ENCODE measurements at places on chromosomes 6 and 20. TPM values are rescaled to one million over a fixed set of nuclear protein-coding genes. Genes with fewer than 3 reads are reported as not detected.

DNA sequence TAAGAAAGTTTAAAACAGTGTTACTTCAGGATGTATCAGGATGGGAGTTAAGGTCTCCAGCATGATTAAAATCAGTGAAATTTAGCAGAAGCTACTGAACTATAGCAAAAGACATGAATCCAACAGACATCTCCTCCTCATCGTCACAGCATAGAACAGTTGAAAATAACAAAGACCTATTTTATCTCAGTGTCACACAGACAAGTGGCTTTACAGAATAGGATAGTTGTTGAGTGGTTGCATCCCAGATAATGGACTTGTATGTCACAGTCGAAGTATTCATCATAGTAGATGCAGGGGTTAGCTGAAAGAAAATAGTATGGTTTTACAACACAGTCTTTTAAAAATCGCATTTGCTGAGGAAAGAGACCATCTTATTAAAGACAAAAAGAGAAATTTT lies 31.2 kb downstream of the CRISP1 start:
- DNase-seq: no peak

DNA sequence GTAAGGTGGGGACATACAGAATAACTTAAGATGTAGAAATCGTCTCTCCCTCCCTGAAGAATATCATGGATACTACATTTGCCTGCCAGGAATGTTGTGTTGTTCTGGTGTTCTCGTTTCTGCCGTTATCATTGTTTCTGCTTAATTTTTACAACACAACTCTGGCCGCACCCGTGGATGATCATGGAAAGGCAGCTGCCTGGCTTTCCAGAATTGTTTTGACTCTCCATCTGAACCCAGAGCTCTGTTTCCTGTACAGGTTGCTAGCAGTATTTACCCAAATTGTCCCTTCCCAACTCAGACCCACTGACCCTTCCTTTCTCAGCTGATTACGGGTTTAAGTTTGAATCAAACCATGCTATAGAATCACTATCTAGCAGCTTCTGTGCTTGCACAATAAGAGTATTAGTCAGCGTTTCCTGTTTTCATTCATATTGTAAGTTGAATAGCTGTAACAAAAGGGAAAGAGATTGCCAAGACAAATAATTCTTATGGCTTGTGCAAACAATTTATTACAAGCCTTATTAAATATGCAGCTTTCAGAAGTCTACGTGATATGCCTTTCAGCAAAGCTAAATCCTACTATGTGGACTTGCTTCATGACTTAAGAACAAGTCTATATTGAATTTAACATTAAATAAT lies 139.0 kb downstream of the MTHFD1L start:
- DNase-seq: peak; percentile 86

DNA sequence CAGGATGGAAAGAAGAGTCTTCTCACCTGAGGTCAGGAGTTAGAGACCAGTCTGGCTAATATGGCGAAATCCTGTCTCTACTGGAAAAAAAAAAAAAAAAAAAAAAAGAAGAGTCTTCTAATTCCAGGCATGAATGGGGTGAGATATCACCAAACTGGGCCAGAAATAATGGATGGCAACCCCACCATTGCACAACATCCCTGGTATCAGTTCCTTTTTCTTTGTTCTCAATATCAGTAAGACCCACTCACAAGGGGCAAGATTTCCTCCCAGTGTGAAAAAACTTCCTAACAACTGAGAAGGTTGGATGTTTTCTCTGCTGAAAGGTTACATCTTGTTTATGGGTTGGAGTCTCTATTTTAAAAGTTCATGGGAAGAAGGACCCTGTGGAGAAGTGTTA lies 23.6 kb upstream of the NR2E1 start:
- no peak for DNase-seq

- no peak for DNase-seq
Measured at GRCh38 chr20:48381353-48382120, 446.3 kb downstream of the PREX1 start.

DNA sequence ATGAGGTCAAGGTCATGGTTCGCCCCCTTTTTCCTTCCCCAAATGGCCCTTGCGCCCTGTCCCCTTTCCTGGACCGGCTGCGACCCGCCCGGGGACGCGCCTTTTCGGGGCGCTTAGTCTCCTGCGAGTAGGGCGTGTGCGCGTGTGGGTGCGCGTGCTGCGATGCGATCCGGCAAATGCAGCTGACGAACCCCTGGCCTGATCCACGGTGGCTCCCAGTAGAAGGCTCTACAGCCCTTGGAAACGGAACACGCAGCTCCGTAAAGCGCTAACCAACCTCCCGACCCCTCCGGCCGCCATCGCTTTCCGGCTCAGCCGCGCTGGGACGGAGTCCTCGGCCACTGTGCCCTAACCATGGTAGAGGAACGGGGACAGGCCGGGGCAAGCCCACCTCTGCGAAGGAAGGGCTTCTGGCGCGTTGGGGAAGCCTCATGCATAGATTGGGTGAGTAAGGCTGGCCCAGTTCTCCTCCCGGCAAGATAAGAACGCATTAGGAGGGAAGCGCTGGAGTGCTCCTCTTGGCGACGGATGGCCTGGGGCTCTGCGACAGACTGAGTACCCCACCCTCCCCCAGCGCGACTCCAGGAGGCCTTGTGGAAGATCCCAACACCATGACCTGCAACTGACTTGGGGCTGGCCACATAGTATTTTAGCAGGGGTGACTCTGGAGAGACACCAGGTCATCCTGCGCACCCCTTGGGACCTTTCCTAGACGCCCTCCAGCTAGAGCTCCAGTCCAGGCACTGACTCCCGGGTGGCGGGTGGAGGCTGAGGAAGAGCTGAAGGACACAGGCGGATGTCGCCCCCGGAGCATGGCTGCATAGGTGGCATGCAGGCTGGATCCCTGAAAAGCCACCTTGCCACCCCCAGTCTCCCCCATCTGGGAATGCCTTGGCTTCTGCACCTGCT lies 1.1 kb upstream of the SLC4A11 start:
- DNase-seq: no peak

The UST gene
- total RNA-seq: 4.9 TPM

GRCh38 chr20:57633945-57634491 lies 13.8 kb upstream of the ZBP1 start:
- no peak for DNase-seq

The RNF144B gene
- 0.13 TPM for total RNA-seq

DNA sequence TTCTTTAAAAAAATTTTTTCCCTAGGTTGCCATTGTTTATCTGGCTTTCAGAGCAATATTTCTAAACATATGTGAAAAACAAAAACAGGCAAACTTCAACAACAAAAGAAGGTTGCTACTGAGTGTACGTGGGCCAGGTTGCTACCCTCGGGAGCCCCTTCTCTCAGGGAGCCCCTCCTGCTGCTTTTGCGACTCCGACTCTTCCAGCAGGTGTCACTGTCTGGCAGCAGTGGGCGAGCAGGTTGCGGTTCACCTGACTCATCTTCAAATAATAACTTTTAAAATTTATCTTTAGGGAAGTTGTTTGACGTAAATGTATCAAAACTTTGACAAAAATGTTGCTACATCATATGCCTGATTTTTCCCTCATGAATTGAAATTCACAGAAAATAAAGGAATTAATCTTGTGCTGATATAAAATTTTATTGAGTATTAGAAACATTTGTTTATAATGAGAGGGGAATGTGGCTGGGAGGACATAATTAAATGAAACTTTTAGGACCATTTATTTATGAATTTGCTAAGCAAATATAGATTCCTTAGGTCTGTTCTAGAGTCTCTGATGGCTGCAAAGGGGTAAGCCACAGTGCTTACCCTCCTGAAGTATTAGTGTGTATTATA lies 138.8 kb downstream of the HIVEP1 start:
- peak; percentile 35 for DNase-seq

GRCh38 chr6:146047371-146047770 lies 18.5 kb downstream of the GRM1 start:
- no peak for DNase-seq

The HTR1B gene
- total RNA-seq: 0.46 TPM

- DNase-seq: peak; percentile 80
Measured at GRCh38 chr6:143806282-143807102, 36.6 kb upstream of the LTV1 start.

The ENPP5 gene
- 1.3 TPM for total RNA-seq

DNA sequence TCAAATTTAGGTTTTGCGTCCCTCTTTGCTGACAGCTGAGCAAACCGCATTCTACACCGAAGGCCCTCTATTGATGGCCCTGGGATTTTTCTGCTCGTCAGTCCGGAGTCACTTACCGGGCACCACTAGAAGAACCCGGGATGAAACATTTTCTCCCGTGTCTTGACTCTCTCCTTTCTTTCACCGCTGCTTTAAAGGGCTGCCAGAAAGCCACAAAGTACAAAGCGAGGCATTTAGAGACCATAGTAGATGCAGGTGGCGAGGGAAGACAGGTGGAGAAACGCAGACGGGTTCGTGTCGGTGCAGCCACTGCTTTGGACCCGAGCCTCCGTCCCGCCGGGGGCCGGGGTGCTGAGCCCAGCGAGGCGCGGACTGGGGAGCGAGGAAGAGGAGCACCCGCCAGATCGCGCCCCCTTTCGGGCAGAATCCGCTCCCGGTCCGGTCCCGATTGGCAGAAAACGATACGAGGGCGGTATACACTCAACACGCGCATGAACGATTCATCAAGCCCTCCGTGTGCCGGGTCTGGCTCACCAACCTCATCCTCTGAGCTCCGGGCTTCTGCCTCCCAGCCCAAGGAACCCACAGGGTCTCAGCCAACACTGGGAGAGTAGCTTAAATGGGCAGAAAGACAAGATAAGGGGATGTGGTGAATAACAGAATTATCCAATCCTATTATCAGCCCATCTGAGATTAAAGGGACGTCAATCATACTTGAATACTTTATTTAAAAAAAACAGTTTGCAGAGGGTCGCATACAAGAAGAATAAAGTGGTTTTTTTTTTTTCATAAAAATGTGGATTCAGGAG lies 84.9 kb downstream of the TRIM27 start:
- DNase-seq: peak; percentile 79

DNA sequence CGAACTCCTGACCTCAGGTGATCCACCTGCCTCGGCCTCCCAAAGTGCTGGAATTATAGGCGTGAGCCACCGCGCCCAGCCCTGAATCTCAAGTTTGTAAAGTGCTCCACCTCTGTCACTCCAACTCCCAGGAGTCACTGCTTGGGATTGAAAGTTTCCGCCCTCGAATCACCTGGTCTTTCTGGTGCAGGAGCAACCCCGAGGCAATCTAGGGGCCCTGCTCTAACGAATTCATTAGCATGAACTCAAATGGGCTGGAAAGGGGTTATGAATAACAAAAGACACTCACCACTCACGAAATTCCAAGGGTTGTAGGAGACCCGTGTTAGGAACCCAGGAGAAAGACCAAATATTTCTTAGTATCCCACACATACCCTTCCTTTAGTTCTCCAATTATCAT lies 26.1 kb downstream of the RBCK1 start:
- DNase-seq: no peak

GRCh38 chr6:149366267-149366921 lies 33.7 kb upstream of the SUMO4 start:
- DNase-seq: peak; percentile 37
